KBM-7 (cell line): ENCODE measurements at places on chromosomes 16 and 17.
A peak's percentile ranks its signal among the peaks of the same experiment; 100 is the strongest.

GRCh38 chr16:27304881-27305745, 8.7 kb upstream of the IL4R start:
- DNase-seq, result peak; percentile 34

GRCh38 chr17:73643001-73643851, 1.0 kb downstream of the SDK2 start:
- DNase-seq, result no peak

DNA sequence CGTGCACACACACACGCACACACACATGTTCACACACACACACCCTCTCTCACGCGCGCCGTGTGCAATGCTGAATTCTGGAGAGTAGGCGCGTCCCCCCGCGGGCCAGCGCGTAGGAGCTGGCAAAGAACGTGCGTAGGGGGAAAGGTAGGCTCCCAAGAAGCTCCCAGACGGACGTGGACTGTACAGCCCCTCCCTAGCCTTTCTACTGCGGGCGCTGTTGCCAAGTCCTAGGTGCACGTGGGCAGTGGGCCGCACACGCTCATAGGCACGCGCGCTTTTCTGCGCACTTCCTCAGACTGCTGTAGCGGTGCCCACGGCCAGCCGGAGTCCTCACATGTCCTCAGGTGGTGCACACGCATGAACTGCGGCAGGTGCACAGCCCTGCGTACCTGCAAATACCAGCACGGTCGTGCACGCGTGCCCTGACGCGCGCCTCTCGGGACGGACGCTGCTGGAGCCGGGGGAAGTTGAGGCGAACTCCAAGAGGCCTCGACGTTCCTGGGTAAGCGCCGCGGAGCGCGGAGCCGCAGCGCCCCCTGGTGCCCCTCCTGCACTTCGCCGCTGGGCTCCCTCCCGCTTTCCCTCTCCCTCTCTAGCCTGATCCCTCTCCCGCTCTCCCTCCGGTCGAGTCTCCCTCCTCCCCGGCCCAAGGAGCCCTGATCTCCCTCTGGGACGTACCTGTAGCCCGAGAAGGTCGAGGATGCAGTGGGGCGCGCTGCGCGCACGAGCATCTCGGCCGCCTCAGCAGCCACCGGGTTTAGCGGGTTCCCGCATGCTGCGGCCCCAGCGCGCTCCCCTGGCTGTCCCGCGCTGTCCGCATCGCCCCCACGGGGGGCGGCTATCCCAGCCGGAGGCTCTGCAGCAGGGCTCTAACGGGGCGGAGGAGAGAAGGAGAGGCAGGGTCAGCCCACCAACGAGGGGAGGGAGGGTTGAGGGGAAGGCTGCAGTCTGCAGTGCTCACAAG, 749 bp downstream of the GRIN2A start:
- DNase-seq, result peak; percentile 82

- DNase-seq, result no peak
Observed at GRCh38 chr17:75552425-75553294, 27.2 kb downstream of the LLGL2 start.

DNA sequence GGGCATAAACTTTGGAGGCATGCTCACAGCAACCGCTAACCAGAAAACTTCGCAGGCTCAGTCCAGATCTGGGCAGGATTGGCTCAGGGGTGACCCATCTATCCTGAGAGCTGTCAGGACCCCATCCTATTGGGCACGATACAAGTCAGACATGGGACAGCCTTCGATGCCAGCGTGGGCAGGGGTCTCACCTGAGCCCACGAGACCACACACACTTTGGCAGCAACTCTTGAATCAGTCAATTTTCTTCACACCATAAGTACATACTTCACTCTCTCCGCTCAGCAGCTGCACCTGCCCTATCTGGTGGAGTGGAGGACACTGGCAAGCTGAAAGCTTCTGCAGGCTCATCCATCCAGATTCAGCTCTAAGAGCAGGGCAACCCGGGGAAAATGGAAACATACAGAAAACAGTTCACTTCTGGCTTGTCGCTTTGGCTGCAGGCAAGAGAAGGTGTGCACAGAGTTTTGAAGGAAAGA, 48.3 kb downstream of the ZFHX3 start:
- no peak for DNase-seq

DNA sequence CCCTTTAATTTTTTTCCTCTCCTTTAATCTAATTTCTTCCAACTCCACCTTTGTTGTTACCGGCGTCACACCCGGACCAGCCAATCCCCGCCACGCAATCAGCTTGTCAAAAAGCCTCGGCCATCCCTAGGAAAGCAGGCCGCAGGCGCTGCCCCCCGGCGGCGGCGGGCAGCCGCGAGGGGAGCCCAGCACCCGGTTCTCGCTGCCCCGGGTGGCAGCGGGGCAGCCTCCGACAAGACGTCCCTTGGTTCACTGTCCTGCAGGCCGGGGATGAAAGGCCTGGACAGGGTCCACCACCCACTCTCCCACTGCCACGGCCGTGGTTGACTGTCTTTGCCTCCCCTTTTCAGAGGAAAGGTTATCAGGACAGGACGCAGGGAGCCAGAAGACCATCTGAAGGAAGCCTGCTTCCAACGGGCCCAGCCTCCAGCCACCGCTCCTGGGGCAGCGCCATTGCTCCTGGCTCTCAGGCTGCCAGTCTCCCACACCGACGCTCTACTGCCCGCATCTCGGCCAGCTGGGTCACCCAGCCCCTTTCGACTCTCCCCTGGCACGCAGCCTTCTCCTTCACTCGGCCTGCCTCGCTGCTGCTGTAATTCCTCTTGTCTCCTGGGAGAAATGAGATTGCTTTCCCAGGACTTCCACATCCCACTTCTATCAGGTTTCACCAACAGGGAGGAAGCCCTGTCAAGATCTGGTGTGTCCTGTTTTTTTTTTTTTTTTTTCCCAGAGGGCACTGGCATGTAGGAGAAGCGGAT, 2.8 kb upstream of the UBTF start:
- peak; percentile 69 for DNase-seq

DNA sequence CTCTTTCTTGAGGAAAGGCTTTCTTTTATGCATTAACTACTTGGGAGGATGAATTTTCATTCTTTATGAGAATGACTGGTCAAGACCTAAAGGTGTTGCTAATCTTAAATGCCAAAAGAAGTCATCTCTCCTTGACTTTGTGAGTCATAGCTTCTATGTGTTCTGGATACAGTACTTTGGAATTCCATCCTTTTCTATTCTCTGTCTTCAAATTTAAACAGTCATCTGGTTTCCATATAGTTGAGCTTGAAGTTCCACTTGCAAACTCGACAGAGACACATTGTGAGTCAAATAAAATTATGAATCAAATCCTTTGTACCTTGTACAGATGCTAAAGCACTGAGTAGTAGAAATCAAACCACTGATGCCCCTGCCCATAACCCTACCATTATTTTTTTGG, 271.9 kb upstream of the PMFBP1 start:
- DNase-seq, result no peak

GRCh38 chr17:27489045-27489715, 32.9 kb downstream of the KSR1 start:
- DNase-seq, result peak; percentile 67

DNA sequence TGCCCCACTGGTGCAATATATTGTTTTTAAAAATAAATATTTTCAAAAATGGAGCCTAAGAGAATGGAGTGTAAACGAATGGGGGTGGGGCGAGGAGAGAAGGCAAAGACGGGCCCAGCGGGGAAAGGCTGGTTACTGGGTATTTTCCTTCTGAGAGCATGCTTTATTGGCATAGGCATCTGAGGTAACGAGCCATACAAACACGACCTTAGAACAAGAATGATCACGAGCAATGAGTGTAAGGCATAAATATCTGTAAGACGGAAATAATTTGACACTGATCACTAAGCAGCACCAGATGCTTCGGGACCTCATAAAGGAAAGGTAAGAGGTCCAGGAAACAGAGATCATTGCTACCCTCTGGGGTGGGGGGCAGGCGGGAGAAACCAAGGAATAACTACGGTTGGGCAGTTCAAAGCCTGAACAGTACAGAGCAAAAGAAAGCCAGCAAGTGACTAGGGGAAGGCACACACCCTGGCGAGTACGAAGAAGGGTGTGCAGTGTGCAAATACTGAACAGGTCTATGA, 959 bp downstream of the SSH2 start:
- DNase-seq, result peak; percentile 67

DNA sequence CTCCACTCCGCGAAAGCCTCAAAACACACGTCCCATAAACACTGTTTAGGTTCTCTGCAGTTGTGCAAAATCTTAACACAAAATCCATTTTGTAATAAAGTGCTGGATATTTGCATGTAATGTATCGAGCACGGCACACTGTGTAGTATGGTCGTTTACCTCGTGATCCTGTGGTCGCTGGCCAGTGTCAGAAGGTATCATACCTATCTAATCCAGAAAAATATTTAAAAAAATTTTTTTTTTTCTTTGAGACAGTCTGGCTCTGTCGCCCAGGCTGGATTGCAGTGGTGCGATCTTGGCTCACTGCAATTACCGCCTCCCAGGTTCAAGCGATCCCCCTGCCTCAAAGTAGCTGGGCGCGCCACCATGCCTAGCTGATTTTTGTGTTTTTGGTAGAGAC, 996 bp downstream of the RPL38 start:
- DNase-seq, result no peak

- DNase-seq, result peak; percentile 21
Observed at GRCh38 chr17:382644-383533, 30.3 kb upstream of the RPH3AL start.

GRCh38 chr16:56830669-56831068, 34.3 kb upstream of the SLC12A3 start:
- DNase-seq, result no peak

- DNase-seq, result no peak
Observed at GRCh38 chr17:52025236-52025635, 133.3 kb downstream of the CA10 start.

DNA sequence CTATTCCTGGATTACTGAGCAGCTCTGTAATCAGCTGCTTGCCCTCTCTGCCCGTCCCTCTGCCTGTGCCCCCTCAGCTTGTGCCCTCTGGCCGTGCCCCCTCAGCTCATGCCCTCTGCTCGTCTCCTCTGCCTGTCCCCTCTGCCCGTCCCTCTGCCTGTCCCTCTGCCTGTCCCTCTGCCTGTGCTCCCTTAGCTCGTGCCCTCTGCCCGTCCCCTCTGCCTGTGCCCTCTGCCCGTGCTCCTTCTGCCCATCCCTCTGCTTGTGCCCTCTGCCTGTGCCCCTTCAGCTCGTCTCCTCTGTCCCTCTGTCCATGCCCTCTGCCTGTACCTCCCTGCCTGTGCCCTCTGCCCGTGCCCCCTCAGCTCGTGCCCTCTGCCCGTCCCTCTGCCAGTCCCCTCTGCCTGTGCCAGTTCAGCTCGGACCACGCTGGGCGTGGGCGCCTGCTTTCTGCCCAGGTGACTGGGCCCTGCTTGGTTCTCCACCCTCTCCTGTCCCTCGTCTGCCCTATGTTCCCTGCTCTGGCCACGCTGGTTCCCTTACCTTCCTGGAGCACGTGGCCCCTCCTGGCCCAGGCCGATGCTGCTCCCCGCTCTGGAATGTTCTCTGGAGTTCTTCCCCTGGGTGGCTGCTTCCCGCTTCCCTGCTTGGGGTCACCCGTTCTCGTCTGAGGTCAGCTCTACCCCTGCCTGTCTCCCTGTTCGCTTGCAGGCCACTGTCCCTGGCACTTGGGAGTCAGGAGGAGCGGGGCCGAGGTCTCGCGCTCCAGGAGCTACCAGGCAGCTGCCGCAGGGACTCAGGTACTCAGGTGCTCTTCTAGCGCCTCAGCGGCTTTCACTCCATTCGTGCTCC, 63.9 kb downstream of the BANP start:
- no peak for DNase-seq

GRCh38 chr17:48841395-48841831, 10.6 kb downstream of the CALCOCO2 start:
- peak; percentile 89 for DNase-seq

- DNase-seq, result no peak
Observed at GRCh38 chr17:50311483-50311882, 34.4 kb upstream of the XYLT2 start.

DNA sequence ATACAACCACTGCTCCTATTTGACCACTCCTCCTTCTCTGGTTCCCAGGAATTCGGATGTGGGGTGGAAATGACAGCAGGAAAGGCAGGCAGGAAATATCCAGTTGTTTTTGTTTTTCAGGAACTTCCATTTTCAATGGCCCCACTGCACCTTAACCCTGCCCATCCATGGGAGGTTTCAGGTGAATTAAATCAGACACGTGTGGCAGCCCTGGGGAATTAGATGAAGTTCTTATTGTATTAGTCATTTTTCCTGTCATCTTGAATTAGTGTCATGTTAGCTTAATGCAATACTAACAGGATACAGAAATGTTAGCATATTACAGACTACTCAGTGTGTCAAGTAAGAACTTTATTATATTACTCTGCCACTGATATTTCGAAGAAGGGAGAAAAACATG, 146.4 kb downstream of the CHD9NB start:
- DNase-seq, result no peak

GRCh38 chr17:45101546-45101882, 30.8 kb downstream of the PLCD3 start:
- DNase-seq, result no peak

DNA sequence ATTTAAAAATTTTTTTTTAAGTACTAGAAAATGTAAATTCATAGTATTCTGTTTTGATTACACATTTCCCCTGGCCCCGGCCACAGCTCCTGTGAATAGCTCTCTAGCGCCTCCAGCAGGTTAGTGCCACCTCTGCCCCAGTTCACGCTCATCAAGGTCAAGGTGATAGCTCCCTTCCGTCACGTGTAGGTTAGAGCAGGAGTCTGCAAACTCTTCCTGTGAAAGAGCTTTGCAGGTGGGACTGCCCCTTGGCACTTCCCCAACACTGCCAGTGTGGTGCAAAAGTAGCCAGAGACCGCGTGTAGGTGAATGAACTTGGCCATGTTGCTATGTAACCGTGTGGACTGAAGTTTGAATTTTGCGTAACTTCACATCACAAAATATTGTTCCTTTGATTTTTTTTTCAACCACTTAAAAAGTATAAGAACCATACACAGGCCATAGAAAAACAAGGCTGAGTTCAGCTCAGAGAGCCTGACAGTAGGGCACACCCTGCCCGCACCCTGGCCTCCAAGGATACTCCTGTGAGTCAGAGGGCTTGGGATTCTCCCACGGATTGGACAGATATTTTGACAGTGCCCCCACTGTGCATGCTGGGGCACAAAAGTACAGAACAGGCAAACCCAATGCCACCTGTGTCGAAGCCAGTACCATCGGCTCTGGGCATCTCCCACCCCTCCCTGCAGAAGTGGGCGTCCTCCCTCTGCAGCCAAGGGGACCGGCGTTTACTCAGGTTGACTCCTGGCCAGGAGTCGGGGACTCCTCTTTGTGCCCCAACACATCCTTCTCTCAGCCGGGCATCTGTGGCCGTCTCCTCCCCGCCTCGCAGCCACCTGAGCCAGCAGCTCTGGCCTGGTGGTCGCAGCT, 92.0 kb upstream of the CHMP6 start:
- peak; percentile 62 for DNase-seq
